ENCODE measurements at places on chromosomes 5 and 9. TPM values are rescaled to one million over a fixed set of nuclear protein-coding genes. Genes with fewer than 3 reads are reported as not detected.

HK3 gene
- 2.4 TPM for polyA plus RNA-seq

- DNase-seq: no peak
These were observed 55.0 kb downstream of the PUM3 start for GRCh38 chr9:2788919-2789318.

ADAMTS12 gene
- not detected for polyA plus RNA-seq

DNA sequence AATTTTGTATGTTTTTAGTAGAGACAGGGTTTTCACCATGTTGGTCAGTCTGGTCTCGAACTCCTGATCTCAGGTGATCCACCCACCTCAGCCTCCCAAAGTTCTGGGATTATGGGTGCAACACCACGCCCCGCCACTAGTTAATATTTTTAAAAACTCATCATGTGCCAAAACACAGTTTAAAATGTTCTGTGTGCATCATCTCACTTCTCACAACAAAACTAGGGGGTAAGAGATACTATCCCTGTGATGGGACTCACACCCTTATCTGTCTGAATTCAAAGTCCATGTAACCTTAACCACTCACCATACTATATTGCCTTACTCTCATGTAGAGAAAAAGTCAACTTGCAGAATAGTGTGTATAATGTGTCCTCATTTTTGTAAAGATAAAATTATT, 2.6 kb downstream of the PKD2L2 start:
- DNase-seq: no peak

GRCh38 chr5:38331831-38332230, 73.5 kb downstream of the EGFLAM start:
- no peak for DNase-seq

- no peak for DNase-seq
These were observed 93.3 kb downstream of the TLE1 start for GRCh38 chr9:81595887-81596543.

STC2 gene
- polyA plus RNA-seq: not detected

DNA sequence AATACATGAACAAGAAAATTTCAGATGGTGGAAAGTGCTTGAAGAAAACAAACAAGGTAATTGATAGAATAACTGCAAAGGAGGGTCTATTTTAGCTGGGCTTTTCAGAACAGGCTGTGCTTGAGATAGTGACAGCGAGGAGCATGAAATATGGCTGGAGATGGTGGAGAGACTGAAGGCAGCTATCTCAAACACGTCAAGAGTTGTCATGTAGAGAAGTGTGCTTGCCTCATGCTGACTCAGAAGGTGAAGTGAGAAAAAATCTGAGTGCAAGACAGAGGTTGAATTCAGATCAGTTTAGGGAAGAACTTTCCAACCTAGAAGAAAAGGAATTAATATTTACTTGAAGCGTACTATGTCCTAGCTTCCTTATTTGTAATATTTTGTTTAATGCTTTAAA, 115.5 kb upstream of the RANBP3L start:
- DNase-seq: no peak

PCDHGC3 gene
- polyA plus RNA-seq: 1.3 TPM

DNA sequence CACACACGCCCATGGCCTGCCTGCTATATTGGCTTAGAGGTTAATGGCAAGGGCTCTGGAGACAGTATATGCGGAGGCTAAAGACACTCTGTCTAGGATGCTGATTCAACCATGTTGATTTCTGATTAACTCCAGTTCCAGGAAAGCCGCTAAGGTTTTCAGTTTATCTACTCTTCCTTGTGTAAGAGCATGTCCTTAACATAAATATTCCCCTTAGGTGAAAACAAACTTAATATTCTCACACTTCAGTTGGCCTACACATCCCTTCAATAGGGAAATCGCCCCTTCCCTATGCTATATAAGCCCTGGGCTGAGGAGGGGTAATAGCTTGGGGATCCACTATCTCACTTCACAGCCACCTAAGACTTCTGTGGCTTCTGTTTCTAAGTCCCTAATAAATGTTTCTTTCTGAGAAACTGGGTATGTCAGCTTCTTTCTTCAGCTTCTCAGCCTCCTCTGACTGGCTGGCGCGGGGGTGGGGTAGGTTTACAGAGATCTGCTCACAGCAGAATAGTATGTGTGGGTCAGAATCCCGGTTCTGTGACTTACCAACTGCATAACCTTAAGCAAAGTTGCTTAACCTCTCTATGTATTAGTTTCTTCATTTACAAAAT, 4.3 kb upstream of the GPX3 start:
- DNase-seq: no peak

DNA sequence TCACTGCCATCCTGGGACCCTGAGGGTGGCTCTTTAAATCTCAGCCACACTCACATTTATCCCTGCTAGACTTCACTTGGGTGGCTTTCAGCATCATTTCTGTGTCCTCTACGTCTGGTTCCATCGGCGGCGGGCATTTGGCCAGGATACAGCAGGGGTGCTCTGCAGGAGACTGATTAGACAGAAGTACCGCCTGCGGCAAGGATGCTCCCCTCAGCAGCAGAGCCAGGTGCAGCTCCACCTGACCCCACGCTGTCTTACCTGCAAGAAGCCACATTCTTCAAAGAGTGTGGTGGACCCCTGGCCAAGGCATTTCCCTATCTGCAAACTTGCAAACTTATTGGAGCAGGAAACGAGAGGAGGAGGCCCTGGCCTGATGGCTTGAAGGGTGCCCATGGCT, 309.8 kb upstream of the IRX4 start:
- no peak for DNase-seq

- DNase-seq: no peak
These were observed 31.6 kb upstream of the PTGER4 start for GRCh38 chr5:40648150-40648549.

GRCh38 chr5:74514888-74515551, 125.5 kb downstream of the ENC1 start:
- DNase-seq: no peak

- DNase-seq: no peak
These were observed 203.4 kb upstream of the SEMA6A start for GRCh38 chr5:116778032-116778431.

DNA sequence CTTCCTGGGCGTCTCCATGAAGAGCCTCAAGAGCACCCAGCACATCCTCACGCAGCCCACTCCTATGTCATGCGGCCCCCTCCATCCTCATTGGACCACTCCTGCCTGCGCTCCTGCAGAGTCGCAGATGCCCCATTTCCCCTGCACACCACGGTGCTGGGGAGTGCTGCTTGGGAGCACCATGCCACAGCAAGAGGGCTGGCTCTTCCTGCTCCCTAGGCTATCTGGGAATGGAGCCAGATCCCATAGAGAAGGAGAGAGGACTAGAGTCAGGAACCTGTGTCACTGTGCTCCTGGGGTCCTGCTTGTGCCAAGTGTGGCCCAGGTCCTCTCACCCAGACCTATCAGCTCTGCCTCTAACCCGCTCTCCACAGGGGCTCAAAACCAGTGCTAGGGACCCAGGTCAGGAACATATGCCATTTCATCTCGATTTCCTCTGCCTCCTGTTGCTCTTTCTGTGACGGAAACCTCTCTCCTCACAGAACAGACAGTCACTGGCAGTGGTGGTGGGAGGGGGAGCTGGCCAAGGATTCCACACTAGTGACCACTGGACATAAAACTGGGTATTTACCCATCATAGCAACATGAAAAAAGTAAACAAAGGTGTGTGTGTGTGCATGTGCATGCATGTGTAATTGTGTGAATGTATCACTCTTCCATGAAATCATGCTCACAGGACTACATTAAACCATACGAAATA, 178.4 kb downstream of the TTLL11 start:
- DNase-seq: no peak

PRR7 gene
- 25.4 TPM for polyA plus RNA-seq

GRCh38 chr5:130166839-130167490, 262.7 kb downstream of the CHSY3 start:
- DNase-seq: no peak

PCDHA1 gene
- polyA plus RNA-seq: not detected

CCNH gene
- polyA plus RNA-seq: 64.0 TPM

DNA sequence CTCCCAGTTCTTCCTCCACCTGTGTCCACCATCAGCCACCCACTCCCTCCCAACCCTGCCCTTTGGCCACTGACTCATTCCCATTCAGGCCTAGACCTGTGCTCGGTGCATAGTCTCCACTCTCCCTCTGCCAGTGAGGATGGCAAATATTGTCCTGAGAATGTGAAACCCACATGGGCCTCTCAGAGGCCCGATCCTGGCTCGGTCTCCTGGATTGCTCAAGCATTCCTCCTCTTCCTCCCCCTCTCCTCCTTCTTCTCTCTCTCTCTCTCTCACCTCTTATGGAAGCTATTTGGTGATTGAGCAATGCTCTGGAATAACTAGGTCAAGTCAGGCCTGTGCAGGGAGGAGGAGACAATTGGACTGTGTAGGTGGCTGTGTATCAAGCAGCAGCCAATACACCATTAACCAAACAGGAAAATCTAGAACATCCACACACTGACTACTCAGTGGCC, 99.9 kb downstream of the KLF4 start:
- DNase-seq: no peak

GABRA1 gene
- not detected for polyA plus RNA-seq

VLDLR gene
- 0.84 TPM for polyA plus RNA-seq

IL13 gene
- polyA plus RNA-seq: not detected
